ENCODE measurements at places on chromosomes 1 and 21.
A peak's percentile ranks its signal among the peaks of the same experiment; 100 is the strongest.

DNA sequence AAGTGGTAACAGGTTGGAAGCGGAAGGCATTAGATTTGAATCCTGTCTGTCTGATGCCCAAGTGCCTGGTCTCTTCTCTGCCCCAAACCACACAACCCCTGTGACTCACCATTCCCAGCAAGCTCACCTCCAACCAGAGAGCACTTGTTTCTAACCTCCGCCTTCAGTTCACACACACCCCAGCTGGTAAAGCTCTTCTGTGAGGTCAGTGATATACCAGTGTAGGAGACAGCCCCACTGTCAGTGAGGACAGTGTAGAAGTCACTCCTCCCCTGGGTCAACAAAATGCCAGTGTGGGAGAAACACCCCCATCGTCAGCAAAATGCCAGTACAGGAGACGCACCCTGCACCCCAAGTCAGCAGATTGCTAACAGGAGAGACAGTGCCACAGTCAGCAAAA lies 2.6 kb downstream of the RIMS3 start:
- DNase-seq = no peak

DNA sequence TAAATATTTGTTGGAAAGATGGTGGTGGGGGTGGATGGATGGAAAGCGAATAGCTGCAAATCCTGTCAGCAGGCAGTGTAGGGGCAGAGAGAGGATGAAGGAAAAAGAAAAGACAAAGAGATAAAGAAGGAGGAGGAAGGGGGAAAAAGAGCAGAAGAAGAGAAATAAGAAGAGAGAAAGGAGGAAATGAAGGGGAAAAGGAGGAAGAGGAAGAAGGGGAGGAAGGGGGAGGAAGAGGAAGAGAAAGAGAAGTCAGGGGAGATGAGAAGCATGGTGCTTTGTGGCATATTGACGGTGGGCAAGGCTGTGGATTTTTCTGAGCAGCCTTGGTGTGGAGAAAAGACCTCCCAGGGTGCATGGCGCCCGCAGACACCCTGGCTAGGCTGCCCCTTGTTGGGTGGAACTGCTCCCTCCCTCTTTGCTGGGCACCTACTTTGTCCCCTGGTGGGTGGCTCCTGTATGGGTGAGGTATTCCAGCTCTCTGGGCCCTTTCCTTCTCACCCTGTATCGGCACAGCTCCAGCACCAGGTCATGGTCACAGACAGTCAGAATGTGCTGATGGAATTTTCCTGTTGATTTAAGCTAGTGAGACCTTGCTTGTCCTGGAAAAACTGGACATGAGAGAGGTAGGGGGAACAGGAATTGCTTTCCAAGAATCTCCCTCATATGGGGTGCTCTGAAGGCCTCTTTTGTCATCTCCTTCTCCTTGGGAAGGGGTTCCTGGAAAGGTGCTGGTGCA lies 45.7 kb upstream of the TLR5 start:
- DNase-seq = no peak

DNA sequence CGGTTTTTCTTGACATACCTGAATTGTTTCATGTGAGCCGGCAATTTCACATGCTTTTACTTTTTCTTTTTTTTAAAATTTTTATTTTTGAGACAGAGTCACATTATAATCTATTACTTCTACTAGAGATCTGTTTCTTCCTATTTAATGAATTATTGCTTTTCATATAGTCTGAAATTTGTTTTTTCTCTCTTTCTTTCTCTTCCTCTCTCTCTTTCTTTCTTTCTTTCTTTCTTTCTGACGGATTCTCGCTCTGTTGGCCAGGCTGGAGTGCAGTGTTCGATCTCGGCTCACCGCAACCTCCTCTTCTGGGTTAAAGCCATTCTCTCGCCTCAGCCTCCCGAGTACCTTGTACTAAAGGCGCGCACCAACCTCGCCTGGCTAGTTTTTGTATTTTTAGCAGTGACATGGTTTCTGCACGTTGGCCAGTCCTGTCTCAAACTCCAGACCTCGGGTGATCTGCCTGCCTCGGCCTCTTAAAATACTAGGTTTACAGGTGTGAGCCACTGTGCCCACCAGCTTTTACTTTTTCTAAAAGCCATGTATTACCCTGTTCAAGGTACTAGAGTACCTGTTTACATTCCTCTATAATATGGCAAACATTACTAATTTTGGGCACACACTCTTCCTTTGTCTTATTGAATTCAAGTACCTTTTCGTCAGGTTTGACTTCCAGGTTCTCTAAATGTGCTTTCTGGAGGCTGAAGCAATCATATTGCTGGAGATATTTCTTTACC lies 86.5 kb upstream of the RHOU start:
- no peak for DNase-seq

GRCh38 chr1:185448591-185449186 lies 131.6 kb upstream of the IVNS1ABP start:
- no peak for DNase-seq

- DNase-seq = no peak
These were observed 160.1 kb downstream of the FASLG start for GRCh38 chr1:172818841-172819527.

GRCh38 chr1:27672750-27673112 lies 739 bp upstream of the IFI6 start:
- DNase-seq = no peak

GRCh38 chr1:239053279-239053678 lies 333.1 kb upstream of the CHRM3 start:
- no peak for DNase-seq

DNA sequence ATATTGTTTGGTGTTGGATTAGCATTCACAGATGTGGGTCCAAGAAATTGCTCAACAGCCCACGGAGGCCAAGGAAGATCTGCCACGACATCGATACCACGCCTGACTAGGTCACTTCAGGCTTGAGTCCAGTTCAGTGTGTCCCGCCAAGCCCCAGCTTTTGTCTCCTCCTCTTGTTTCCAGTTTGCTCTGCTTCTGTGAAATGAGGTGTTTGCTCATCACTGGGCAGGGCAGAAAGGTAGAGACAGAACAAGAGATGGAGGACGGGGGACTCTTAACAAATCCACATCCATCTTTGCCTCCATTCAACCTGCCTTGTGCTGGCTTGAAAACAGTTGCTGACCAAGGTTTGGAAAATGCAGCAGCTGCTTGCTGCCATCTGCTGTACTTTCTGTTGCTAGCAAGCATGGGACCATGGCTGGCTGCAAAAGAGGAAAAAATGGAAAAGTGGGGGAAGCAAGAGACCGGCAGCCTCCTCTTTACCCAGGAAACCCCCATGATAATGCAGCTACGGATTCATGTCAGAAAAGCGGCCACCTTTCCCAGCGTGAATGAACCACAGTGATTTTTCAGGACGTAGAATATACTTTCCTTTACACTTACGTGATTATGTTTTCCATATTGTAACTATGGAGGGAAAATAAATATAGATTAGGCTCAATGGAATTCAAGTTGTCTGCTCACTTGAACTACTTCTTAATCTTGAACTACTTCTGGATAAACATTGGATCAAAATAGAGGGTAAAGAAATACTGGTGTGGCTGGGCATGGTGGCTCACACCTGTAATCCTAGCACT lies 80.2 kb upstream of the GREM2 start:
- DNase-seq = peak; percentile 6

- DNase-seq = no peak
These were observed 68.7 kb downstream of the HIVEP3 start for GRCh38 chr1:41850029-41850428.

- no peak for DNase-seq
These were observed 184.9 kb downstream of the DYRK1A start for GRCh38 chr21:37551331-37551992.

Measured in amygdala (tissue), 56 donors.